ENCODE measurements at places on chromosomes 1 and 21.

GRCh38 chr1:54188291-54188690 is 11.5 kb downstream of the CYB5RL start:
- no peak for DNase-seq

- no peak for DNase-seq
Observed at GRCh38 chr1:76336931-76337371, 262.4 kb downstream of the ST6GALNAC3 start.

DNA sequence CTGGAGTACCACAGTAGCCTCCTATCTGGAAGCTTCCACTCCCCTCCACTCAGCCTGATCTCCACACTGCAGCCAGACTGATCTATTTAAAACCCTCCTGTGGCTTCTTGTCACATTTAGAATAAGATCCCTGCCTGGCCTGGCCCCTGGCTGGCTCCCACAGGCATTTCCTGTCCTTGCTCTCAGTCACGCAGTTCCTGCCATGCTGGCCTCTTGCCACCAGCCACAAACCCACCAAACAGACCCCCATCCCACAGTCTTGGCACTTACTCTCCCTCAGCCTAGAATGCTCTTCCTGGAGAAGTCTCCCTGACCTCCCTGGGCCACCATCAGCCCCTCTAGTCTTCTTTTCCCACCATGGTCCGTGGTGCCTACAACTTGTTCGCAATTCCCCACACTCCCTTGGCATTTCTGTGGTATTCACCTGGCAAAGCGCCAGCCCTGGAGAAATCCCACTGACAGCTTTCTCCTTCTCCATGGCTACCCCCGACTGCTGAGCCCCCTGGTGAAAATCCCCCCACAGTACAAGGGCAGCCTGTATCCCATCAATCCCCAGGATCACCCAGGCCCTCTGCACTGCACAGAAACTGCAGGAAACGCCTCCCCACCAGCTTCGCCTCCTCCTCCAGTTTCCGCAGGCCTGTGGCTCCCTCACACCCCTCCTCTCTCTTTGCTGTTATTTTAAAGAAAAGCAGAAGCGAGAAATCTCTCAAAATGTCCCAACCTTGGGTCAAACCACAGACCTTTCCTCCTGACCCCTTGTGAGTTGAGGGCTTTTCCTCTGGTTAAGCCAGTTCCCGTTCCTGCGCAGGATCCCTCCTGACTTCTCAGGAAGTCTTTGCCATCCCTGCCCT is 94.5 kb downstream of the SYT2 start:
- no peak for DNase-seq

DNA sequence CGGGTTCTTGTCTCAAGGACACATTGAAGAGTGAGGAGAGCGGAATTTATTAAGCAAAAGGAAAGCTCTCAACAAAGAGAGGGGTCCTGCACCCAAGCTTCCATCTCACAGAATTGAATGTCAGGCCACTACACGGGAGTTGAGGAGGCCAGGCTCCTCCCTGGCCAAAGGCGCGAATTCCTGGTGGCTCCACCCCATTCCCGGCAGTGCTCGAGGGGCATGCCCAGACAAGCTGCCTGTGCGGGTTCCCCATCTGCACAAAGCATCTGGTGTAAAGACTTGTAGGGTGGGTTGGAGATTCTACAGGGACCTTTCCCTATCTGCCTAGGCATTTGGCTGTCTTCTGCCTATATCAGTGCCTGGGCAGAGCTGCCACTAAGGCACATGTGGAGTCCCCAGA is 648.5 kb upstream of the PKN2 start:
- DNase-seq = no peak

GRCh38 chr1:246338546-246338945 is 168.5 kb downstream of the SMYD3 start:
- no peak for DNase-seq

DNA sequence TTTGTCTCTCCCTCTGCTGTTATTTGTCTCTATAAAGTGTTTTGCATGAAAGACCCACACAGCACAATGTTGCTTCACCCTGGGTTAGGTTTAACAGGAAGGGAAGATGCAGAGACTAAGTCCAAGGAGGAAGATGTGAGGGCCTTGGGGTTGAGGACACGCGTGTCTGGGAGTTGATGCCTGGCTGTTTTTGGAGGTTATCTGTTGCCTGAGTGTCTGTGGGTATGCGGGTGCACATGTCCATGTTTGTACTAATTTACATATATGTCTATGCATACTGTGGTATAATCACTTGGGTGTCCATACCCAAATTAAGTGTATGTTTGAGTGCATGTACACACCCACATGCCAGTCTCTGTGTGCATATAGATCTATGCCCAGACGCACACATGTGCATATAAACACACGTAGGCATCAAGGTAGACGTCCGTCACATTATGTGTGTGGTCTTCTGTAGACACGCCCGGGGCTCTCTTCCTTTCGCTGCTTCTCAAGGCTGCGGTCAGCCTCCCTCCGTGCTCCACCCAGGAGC is 962 bp upstream of the MAN1C1 start:
- DNase-seq = no peak

DNA sequence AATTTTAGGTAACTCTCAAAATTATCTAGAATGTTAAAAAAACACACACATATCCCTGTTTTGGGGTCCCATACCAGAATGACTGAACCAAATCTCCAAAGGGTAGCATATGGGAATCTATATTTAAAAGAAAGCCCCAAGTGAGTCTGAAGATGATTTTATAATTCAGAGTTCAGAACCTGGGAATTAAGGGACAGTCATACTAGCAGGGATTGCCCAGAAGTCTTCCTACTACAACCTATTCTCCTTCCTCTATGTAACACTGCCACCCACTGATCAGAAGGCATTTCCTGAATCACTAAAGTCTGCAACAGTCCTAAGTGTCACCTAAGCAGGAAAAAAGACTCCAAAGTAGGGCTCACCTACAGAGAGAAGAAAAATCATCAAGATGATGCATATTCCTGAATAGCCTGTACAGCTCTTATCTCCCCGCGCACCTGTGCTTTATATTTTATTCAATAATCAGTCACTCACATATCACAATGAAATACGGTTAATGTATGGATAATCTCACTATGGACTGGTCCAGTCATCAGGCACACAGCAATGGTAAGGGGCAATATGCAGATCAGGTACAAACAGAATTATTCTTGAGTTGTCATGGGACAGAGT is 4.9 kb downstream of the RGS1 start:
- no peak for DNase-seq

DNA sequence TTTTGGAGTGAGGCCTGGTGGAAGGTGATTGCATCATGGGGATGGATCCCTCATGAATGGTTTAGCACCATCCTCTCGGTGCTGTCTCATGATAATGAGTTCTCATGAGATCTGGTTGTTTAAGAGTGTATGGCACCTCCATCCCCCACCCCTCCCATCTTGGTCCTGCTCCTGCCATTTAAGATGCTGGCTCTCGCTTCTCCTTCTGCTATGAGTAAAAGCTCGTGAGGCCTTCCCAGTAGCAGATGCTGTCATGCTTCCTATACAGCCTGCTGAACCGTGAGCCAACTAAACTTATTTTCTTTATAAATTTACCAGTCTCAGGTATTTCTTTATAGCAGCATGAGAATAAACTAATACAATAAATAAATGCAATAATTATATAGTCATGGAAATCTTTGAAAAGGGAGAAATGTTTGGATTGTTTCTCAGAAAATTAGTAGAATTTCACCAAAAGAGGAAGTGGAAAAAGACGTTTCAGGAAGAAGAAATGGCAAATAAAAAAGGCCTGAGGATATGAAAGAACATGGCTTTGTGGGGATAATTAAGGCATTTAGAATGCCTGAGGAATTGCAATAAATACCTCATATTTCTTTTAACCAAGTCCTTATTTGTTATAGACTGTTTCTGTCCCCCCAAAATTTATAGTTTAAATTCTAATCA is 451.2 kb upstream of the ADGRL4 start:
- no peak for DNase-seq

DNA sequence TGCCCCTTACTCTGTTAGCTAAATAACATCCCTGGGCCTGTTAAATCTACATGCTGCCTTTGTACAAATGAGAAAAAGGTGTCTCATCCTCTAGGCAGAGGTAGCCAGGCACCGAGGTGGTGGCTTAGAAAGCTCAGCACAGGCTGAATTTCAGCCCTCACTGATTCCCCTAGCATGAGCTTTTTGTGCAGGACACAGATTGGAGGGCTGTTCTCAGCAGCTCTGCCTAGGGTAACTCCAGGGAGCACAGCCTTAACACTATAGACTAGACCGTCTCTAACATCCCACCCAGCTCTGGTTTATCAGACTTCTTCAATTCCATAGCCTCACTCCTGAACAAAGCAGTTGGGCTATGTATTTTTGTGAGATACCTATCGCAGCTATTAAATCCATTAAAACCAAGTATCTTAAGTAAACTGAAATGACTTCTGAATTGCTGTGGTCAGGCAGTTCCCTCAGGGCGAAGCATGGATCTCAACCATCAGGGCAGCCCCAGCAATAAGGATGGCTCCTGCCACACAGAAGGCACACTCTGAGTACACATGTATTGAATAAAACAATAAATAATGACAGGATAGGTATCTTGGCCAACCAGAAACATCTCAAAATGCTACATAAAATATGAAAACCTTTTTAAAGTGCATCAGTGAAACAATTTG is 14.8 kb downstream of the S100A6 start:
- no peak for DNase-seq

GRCh38 chr1:67723620-67724019 is 38.6 kb downstream of the GADD45A start:
- no peak for DNase-seq
